ENCODE measurements at places on chromosomes 3 and 15.
A peak's percentile ranks its signal among the peaks of the same experiment; 100 is the strongest.

DNA sequence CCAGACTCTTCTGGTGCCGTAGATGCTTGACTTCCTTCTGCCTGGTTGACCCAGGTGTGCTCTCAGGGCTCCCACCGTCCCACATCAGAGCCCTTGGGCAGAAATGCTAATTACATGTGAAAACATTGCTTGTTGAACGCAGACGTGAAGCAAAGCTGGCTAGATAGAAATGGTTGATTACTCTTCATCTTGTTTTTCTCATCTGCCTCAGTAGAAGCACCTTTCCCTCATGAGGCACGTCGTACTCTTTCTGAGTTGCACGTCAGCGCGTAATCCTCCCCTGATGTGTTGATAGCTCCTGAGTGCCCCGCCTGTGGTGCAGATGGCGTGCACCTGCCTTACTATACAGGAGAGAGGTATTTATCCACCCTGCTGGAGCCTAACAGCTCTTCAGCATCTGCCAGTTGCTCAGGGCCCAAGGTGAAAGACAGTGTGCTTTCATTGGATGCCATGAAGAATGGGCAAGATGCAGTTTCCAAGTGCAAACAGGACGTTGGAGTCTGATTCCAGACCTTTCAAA lies 18.1 kb downstream of the MAP6D1 start:
- no peak for DNase-seq

DNA sequence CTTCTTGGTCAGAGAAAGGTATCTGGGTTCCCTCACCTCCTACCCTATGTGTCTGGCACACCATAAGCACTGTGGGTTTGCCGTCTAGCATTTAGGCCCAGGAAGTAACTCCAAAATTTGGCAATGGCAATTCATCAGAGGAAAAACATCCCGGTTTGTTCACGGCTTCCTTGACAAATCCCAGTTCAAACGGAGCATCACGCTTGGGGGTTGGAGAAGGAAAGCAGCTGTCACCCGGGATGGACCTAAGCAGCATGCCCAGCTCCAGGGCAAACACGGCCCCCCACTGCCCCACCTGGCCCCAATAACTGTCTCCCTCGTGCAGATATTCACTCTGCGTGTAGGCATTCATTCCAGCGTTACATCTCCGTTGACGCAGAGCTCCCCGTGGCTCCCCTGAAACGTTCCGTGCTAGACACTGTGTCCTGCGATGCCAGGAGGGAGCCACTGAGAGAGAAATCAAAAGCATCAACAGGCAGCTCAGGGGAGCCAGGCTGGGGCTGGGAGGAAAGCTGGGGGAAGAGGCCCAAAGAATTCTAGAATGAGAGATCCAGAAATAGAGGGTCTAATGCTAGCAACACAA lies 41.4 kb downstream of the NTRK3 start:
- no peak for DNase-seq

DNA sequence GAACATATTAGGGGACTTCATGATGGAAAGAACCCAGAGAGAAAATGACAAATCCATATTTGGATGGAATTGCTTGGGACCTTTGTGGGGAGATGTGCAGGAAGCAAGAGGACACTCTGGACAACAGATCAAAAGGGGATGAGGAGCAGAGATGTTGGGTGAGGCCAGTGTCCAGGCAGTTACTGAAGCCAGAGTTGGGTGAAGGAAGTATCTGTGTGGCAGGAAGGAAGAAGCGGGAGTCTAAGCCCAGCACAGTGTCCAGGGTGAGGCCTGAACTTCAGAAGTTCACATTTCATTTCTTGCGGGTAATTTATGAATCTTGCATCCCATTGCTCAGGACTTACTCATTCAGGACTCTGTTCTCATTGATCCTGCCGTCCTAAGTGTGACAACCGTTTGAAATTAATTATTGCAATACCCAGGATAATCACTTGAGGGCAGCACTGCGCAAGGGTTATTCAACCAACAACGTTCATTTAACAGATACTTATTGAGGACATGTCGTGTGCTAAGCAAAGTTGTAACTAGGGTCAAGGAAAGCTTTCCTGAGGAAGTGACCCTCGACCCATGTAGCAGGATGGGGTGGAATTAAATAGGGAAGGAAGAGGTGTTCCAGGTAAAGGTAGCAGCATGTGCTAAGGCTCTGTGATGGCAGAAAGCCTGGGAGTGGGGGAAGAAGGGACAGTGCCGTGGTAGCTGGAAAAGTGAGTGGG lies 61.3 kb upstream of the CMTM8 start:
- DNase-seq, result peak; percentile 77

DNA sequence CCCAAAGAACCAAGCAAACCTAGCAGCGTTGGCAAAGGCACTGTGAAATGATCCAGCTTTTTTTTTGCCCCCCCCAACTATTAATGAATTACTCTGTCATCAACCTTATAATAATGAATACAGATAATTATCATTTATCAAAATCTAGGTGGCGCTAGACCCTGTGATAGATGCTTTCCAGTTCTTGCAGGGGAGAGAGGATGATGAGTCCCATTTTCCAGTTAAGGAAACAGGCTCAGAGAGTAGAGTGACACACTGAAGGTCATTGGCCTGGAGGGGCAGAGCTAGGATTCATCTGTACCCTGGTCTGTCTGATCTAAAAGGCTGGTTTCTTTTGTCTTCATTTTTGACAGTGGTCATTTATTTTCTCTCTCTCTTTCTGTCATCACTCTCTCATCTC lies 5.0 kb downstream of the ACOX2 start:
- no peak for DNase-seq

DNA sequence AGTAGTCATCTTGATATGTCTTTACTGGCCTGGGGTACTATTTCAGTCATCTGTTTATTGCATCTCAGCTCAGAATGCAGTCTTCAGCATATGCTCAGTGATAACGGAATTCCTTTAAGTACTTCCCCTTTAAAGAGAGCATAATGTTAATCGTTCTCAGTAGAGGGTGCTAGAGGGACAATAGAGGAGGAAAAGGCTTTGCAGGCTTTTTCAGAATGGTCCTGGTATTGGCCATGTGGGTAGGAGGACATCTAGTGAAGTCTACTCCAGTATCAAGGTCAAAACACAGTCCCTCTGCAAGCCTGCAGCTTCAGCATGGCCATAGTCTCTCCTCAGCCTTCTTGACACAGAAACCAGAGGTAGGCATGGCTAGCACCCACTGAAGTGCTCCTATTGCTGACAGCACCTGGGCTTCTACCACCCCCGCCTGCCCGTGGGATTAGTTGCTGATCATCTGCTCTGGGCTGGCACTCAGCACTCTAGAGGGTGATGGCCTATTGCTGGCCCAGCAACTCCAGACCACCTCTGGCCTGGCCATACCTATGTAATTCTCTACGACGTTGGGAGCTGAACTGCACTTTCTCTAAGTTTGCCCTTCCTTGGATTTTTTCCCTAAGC lies 65.4 kb downstream of the KCNH8 start:
- DNase-seq, result peak; percentile 67

GRCh38 chr15:53059273-53060043 lies 269.3 kb upstream of the ONECUT1 start:
- DNase-seq, result no peak

DNA sequence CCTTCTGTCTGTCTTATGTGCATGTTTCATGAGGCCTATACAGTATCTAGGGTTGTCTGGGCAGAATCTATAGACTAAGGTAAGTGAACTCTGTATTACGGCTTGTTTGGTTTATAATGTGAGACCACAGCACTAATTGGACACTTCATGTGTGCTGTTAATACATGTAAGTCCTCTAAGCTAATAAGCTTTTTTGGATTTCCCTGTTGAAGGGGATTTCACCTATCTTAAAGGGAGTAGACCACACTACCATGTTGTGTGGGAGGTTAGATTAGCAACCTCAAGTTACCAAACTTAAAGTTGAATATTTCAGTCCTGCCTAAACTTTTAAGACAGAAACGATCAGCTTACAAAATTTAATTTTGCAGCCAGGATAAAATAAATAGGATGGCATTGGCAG lies 189.8 kb upstream of the GOLIM4 start:
- DNase-seq, result no peak

DNA sequence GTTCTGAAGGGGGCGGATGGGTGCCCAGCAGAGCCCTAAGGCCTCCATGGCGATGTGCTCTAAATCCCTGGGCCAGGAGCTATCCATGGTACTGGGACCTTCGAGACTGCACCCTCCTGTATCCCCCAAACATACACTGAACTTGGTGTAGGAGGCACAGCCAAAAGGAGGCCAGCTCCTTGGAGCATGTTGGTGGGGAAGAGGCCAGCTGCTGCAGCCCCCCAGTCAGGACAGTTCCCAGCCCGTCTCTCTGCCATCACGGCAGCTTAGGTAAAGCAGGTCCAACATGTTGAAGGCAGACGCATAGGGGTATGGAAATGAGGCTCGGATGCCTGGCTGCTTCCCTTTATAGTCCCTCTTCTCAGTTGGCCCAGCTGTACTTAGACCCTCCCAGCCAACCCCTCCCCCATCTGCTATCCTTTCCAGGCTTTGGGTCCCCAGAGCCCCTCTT lies 1.8 kb downstream of the CAMKV start:
- DNase-seq, result no peak

DNA sequence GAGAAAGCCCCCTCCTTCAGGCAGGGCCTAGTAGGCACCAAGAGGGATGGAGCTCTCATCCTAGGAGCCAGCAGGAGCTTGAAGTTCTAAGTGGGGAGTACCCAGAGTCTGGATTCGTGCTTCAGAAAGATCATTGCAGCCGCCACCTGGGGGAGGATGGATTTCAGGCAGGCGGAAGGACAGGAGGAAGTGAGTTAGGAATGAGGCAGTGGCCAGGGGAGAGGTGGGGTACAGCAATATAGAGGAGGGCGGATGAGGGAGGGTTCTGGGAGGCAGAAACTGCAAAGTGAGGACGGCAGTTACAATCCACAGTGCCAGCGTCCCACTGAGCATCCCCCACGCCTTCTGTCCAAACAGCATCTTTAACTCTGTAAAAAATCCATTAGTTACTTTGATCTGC lies 65.2 kb upstream of the LINGO1 start:
- DNase-seq, result no peak

DNA sequence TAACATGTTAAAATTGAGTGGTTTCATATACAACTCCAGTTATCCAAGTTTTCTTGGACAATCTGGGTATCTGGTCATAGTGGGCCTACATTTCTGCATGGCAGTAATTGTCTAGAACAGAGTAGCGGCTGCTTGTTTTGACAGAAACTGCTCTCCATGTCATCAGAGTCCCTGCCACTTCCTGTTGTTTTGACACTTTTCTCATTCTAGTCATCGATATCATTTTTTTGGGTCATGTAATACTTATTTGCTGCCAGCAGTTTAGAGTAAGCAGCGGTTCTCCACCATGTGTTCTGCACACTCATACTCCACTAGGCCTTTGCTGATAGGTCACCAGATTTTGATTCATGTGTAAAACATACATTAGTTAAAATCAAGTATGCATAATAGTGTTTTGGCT lies 81.5 kb downstream of the SLC25A26 start:
- DNase-seq, result peak; percentile 37

DNA sequence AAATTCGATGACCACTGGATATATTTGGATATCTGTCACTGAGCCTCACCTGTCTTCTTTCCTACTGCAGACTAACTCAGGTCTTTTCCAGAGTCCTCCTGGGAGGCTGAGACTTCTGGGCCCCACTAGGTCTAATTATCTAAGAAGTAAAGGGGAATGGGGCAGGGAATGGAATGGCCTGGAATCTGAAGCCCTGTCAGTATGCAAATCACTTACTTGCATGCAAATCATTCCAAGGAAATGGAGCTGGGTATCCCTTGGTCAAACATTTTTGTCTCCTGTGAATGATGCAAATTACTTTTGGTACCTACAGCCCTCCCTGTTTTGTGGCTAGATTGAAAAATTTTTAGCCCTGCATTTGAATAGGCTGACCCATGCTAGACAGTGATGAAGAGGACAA lies 5.3 kb upstream of the SPSB4 start:
- DNase-seq, result no peak

- DNase-seq, result no peak
Observed at GRCh38 chr15:84697236-84697990, 18.5 kb downstream of the SEC11A start.

DNA sequence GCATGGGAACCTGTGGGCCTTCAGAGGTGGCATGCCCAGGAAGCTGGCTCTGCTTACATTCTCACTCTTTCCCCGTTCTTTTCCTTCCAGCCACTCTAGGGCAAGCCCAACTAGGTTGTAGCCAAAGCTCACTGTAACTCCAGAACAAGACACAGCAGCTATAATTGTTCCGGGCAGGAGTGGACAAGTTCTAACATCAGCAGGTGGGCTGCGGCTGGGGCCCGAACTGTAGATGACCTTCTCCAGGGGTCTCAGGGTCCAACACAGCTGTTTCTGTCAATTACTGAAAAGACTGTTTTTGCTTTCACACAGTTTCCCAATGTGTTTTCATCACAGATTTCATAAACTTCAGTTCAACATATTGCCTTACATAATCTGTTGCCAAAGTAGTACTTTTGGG lies 11.5 kb downstream of the RASGRP1 start:
- DNase-seq, result no peak

- peak; percentile 62 for DNase-seq
Observed at GRCh38 chr3:10459954-10460754, 45.2 kb downstream of the ATP2B2 start.

GRCh38 chr3:141537856-141538255 lies 51.0 kb downstream of the RASA2 start:
- no peak for DNase-seq

GRCh38 chr3:139718415-139718814 lies 40.6 kb upstream of the NMNAT3 start:
- DNase-seq, result no peak

GRCh38 chr3:175247629-175248028 lies 388.5 kb downstream of the NAALADL2 start:
- no peak for DNase-seq

DNA sequence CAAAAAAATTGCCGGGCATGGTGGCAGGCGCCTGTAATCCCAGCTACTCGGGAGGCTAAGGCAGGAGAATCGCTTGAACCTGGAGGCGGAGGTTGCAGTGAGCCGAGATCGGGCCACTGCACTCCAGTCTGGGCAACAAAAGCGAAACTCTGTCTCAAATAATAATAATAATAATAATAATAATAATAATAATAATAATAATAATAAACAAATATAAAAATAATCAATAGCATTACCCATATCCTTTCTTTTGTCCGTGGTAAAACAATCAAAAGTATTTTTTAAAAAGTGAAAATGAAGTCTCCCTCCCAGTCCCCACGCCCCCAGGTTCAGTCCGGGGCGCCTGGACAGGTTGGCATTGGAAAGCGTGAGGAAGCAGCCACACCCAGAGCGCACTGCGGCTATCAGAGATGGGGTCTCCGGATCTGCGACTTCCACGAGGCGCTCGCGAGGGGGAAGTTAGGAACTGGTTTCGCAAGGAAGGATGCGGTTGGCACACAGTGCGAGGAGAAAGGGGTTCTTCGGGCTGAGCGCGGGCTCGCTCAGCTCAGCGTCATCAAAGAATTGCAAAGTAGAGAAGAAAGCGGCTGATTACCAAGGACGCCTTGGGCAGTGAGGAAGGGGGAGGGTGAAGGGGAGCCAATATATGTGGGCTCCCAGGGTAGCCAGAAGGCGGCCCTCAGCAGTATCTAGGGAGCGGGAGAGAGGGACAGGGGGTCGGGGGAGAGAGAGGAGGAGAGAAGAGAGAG lies 69.5 kb upstream of the EPHB3 start:
- no peak for DNase-seq
